ENCODE measurements at places on chromosomes 3 and 15.
A peak's percentile ranks its signal among the peaks of the same experiment; 100 is the strongest.

DNA sequence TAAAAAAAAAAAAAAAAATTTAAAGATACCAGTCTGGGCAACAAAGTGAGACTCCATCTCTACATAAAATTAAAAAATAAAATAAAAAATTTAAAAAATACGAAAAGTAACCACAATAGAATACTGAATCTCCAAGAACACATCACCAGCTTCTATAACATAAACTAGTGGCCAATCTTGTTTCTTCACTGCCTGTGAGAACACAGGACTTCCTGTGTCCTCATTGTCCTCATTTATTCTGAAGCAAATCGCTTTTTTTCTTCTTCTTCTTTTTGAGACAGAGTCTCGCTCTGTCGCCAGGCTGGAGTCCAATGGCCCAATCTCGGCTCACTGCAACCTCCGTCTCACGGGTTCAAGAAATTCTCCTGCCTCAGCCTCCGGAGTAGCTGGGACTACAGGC is 28.6 kb upstream of the RAB7A start:
- no peak for DNase-seq

GRCh38 chr3:185629554-185630181 is 43.6 kb downstream of the SENP2 start:
- DNase-seq: no peak

GRCh38 chr3:49311283-49311682 is 28.6 kb downstream of the USP4 start:
- no peak for DNase-seq

- DNase-seq: peak; percentile 49
Measured at GRCh38 chr3:192869131-192870031, 48.3 kb downstream of the MB21D2 start.

DNA sequence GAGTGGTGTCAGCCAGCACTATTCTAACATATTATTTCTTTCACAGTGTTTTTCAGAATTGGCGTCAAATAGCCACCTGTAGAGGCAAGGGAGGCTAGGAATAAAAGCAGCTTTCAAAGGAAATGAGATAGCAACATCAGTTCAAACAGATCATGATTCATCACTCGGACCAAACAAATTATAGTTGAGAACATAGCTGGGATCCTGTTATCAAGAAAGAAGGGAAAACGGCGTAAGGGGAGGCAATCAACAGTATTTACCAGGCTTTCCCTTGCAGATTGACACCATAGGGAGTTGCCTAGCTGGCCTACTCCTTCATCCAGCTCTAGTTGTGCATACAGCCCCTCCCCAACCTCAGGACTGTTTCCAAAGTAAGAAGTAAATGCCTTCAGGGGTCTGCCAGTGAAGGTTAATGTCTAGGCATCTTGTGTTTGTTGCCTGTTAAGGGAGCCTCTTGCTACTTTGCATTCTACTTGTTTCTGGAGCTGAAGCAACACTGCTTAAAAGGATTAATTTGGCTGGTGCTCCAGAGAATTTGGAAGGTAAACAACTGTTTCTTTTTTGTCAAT is 286.5 kb downstream of the NSUN3 start:
- DNase-seq: no peak

DNA sequence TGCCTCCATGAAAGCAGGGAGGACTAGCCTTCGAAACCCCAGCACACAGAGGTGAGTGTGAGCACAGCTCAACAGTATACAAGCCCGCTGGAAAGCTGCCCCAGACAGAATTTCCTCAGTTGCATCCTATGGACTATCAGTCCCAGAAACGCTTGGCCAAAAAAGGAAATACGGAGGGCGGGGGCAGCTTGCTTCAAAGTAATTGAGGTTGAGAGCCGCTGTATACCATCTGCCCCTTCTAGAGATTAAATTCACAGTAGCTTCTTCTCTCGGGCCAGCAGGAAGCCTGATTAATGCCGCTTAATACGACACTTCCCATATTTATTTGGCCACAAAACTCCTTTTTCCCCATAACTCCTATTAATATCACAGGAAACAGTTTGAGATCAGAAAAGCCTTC is 88.7 kb downstream of the LIPC start:
- DNase-seq: no peak

DNA sequence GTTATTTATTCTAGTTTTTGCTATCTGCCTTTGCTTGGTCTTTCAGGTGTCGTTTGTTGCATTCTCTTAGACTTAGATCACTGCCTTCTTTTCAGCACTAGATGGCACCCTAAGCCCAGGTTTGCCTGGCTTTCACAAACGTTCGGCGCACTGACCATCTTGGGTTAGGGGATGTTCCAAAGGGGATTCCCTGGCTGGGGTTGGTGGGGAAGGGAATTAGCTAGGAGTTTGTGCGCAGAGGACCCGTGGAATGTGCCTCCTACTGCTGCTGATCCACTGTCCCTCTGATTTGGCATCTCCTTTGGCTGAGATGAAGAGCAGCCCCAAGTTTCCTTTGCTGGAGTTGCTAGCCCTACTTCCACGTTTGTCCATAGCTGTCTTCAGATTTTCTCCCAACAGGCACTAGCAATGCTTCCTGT is 33.9 kb downstream of the PFN2 start:
- no peak for DNase-seq

DNA sequence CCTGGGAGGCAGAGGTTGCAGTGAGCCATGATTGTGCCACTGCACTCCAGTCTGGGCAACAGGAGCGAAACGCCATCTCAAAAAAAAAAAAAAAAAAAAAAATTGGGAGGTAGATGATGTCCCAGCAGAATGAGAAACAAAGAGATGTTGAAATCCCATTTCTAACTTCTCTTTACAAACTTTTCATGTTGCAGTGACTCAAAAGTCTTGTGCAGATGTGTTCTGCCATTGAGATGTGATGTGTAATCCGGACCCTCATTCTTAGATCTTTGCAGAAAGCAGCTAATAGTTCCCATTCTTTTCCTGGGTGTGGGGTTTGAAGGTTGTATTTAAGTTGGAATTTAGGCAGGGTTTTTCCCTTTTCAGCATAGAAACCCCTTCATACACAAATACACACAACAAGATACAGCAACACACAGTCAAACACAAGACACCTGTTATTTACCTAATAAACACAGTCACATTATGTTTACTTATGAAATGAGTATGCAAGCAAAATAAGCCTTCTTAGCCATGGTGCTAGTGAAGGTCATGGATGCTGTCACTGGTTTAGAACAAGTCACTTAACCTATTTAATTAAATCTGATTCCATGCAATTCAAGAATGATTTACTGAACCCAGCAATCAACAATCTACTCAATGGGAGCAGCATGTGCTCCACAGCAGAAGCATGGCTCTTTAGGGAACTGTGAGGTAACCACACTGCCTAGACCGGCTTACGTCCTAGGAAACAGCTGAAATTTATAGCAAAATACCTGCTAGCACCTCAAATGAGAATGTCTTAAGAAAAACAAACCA is 14.9 kb downstream of the SIAH2 start:
- no peak for DNase-seq

GRCh38 chr15:42182961-42183360 is 25.1 kb downstream of the VPS39 start:
- DNase-seq: no peak

GRCh38 chr3:9099702-9100512 is 136.6 kb upstream of the RAD18 start:
- DNase-seq: no peak

DNA sequence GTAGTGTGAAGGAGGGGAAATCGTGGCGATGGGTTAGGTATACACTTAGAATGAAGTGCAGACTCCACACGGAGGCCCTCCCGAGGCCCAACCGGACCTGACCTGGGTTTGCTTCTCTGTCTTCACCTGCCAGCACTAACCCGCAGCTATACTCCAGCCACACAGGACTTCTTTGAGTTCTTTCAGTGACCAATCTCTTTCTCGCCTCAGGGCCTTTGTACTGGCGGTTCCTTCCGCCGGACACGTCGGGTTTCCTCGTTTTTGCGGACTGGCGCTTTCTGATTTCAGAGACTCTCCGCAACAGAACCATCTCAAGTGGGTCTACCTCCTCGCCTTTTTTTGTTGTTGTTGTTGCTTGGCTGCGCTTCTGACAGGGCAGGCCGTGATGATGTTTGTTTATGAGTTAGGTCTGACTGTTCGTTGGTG is at the start of gene NEIL1:
Gene NEIL1 (plus strand): TSS at position 244 of the 426 bp plus-strand sequence. CDS start 1,867 bp downstream, outside the sequence.
- DNase-seq: no peak

DNA sequence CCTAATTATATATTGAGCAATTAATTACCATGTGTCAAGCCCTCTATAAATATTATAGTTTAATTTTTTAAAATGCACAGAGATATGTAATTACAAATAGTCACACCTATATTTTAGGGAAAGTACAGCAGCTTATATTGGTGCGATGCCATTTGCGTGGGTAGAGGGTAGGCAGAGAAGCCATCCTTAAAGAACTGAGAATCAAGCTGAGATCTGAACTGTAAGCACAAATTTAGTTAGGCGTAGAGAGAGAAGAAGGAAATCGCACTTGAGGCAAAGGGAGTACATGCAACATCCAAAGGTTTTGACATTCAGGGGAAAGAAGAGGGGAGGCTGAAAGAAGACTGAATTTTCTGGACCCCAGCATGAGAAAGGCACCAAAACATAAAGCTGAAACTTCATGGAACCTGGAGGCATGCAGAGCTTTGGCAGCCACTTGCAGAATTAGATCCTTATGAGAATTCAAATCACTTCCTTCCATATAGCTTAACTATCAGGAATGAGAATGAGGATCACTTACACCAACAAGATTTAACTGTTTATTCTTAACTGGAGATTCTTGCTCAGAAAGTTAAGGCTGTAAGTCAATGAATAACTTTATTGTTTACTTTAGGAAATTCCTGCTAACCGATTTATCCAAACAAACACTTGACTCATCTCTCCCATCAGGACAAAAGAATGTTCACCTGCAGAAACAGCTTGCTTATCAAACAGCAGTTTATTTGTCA is 114.3 kb downstream of the TGFBR2 start:
- peak; percentile 18 for DNase-seq

GRCh38 chr3:109460961-109461360 is 123.6 kb upstream of the DPPA4 start:
- DNase-seq: no peak

GRCh38 chr15:31925541-31925940 is 104.8 kb upstream of the CHRNA7 start:
- no peak for DNase-seq

DNA sequence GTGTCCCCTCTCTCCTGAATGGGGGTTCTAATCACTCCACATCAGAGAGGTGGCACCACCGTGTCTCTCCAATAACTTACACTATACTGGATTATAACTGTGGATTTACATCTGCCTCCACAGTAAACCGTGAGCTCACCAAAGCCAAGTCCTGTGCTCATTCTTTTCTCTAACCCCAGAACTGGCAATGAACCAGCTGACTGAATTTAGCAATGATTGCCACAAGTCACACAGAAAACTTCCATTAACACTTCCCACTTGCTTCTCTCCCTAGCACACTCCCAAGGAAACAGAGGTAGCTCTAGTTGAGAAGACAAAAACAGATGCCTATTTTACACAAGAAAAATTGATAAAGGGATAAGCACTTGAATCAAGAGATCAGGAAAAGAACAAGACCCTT is 361.3 kb downstream of the ULK4 start:
- peak; percentile 3 for DNase-seq

GRCh38 chr3:34634939-34635338 is 836.5 kb downstream of the PDCD6IP start:
- DNase-seq: no peak

DNA sequence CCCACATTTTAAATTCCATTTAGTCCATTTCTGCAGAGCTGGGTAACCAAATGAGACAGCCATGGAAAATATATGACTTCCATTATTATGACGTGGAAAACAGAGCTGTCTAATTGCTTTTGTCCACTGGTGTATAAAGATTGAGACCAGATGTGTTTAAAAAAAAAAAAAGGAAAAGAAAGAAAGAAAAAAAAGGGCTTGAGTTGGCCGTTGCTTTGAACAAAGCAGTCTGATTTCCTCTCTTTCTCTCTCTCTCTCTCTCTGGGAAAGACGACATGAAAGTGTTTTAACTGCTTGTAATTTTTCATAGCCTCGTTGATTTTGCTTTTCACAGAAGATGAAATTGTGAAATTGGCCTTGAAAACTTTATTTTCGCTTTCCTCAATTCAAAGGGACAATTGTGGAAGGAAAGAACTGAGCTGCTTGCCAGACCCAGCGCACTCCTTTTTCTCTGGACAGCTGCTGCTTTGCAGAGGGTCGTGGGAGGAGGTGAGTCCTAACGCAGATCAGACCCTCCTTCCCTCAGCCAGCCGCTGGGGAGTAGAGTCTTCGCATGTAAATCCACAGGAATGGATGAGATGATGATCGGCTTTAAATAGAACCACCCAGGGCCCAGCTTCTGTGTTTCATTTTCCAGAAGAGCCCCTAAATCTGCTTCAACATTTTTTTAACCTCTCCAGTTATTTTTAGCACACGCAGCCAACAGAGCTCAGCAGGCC is 42.8 kb upstream of the UBE2E1 start:
- DNase-seq: no peak

- DNase-seq: no peak
Measured at GRCh38 chr15:101200181-101200580, 51.7 kb downstream of the CHSY1 start.

DNA sequence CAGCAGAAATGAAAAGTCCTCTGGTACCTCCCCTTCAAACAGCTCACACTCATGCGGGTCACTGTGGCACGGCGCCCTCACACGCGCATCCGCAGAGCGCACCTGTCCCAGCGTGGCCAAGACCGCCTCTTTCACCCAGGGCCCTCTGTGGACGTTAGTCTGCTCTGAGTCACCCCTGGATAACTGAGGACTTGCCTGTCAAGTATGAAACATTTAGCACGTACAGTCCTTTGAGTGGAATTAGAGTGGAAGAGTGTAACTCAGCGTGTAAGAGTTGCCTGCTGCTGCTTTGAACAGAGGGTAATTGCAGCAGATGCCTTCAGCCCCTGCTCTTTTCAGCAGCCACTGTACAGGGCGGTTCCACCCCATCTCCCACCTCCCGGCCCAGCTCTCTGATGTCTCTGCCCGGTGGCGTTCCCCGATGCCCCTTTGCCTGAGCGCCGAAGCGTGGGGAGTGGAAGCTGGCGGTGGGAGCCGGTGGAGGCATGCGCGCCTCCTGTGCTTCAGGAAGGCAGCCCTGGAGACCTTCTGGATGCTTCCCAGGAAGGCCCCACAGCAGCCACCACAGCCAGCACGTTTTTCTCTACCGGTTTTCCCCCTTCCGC is 23.0 kb downstream of the CPN2 start:
- DNase-seq: no peak
